ENCODE measurements at places on chromosomes 13 and 19.

- no peak for DNase-seq
Observed at GRCh38 chr13:58587183-58587582, 955.6 kb downstream of the PCDH17 start.

DNA sequence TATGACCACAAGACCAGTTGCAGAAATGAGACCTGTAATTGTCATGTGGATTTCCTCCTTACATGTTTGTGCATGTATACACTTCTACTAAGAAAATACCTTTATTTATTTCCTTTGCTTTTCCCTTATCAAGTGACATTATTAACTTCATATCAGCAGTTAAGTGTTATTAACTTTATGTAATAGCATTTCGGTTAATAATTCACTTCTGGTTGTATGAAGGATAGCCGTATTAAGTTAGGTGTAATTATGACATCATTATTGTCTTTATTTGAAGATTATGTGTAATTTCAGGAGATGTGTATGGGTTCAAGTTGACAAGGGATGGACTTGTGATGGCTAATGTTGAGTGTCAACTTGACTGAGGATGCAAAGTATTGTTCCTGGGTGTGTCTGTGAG is 881.2 kb upstream of the ATXN8OS start:
- no peak for DNase-seq

- DNase-seq: no peak
Observed at GRCh38 chr13:99357941-99358340, 50.7 kb upstream of the GPR183 start.

- DNase-seq: no peak
Observed at GRCh38 chr13:105084931-105085330, 1450.5 kb downstream of the EFNB2 start.

- no peak for DNase-seq
Observed at GRCh38 chr13:112531263-112531794, 56.6 kb downstream of the TUBGCP3 start.

DNA sequence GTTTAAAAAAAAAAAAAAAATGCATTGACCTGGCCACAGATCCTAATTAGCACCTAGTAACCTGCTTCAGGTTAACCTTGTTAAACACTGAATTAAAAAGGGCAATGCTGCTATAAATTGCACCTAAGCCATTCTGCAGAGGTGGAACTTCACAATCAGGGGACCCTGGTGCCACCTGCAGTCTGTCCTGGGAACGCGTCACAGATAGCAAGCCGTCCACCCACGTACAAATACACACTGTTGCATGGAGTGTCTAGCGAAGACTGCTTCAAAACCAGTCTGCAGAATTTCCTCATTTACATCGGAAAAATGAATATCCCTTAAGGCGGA is 169.3 kb downstream of the COL4A1 start:
- peak; percentile 38 for DNase-seq

GRCh38 chr19:33557196-33557595 is 35.6 kb upstream of the PEPD start:
- DNase-seq: no peak

- peak; percentile 65 for DNase-seq
Observed at GRCh38 chr19:45098521-45099466, 5.8 kb downstream of the PPP1R37 start.

DNA sequence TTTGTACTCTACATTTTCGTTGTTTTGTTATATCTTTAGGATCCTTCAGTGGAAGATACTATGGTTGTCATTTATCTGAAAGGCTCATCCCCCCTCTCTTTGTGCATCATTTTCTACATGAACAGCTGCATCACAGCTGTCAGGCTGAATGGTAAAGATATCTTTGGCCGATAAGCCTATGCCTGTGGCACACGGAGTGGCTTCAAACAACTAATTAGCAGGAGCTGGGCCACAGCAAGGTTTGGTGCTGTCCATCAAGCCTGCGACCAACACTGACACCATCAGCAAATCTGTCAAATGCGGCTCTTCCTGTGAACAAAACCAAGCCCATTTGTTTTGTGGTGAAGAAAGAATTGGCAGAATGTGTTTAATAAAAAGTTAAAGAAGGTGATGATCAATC is 334.4 kb downstream of the PCDH9 start:
- no peak for DNase-seq

GRCh38 chr19:58154287-58154678 is 3.7 kb upstream of the ZNF329 start:
- peak; percentile 58 for DNase-seq

DNA sequence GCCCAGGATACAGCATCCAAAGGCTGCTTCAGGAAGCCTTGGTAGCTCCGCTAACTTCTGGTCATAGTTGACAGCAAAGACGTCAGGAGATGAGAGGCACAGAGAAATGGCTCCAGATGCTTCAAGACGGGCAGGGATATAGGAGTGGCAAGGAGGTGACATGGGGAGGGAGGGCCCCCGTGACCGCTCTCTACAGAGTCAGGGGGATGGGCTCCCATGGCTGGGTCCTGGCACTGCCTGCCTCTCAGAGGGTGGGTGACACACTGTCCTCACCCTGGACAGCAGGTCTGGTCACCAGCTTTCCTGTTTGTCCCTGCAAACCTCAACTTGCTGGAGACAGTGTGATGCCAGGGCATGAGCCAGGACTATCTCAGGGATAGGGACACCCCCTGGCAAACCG is 10.3 kb upstream of the ZNF14 start:
- DNase-seq: no peak

GRCh38 chr19:46605356-46605821 is 4.3 kb downstream of the CALM3 start:
- DNase-seq: no peak

- DNase-seq: no peak
Observed at GRCh38 chr13:49584771-49585182, 581 bp downstream of the RCBTB1 start.

DNA sequence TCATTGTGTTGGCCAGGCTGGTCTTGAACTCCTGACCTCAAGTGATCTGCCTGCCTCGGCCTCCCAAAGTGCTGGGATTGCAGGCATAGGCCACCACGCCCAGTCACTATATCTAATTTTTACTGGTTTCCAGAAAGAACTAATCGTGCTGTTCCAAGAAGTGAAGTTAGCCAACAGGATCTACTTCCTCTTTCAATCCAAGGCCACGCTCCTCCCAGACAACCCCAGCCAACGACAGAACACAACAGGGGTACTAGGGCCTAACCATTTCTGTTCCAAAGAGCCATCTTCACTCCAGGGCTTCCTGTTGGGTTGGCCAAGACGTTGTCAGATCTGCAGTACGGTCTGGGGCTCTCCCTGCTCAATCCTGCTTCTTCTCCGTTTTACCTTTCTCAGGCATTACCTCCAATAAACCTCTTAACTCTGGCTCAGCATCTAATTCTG is 7.0 kb upstream of the LSM14A start:
- DNase-seq: no peak

GRCh38 chr19:40271706-40272105 is 13.4 kb downstream of the AKT2 start:
- DNase-seq: no peak

DNA sequence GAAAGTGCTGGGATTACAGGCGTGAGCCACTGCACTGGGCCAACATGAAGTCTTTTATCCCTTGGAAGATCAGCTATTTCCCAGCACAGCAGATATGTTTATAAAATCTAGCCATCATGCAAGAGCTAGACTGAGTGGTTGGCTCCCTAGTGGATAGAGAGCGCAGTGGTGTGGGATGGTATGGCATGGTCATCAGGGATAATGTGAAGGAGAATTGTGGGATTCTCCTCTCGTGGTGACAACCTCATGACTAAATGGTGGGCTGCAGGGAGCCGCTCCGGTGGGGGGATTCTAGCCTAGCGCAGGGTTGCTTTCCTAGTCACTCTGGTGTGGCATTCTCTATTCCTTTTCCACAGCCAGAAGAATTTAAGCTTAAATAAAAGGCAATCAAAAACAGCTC is 43.3 kb upstream of the GPI start:
- no peak for DNase-seq
